ENCODE measurements at places on chromosomes 12 and 14.
A peak's percentile ranks its signal among the peaks of the same experiment; 100 is the strongest.

DNA sequence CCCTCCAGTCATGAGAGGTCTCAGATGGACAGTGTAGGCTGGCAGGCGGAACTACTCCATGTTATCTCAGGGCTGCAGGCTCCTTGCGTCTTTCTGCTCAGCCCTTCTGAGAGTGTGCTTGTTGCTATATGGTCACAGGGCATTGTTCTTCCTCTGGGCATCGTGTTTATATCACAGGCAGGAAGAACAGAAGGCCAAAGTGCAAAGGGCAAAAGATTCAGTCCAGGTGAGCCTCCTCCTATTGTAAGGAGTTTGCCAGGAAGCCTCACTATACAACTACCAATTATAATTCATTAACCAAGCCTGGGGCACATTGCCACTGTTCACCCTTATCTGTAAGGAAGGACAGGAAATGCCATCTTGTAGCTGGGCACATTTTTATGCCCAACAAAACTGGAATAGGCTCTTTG is 195.5 kb upstream of the KITLG start:
- DNase-seq: no peak

GRCh38 chr12:117165342-117165741 is 24.9 kb downstream of the FBXO21 start:
- no peak for DNase-seq

DNA sequence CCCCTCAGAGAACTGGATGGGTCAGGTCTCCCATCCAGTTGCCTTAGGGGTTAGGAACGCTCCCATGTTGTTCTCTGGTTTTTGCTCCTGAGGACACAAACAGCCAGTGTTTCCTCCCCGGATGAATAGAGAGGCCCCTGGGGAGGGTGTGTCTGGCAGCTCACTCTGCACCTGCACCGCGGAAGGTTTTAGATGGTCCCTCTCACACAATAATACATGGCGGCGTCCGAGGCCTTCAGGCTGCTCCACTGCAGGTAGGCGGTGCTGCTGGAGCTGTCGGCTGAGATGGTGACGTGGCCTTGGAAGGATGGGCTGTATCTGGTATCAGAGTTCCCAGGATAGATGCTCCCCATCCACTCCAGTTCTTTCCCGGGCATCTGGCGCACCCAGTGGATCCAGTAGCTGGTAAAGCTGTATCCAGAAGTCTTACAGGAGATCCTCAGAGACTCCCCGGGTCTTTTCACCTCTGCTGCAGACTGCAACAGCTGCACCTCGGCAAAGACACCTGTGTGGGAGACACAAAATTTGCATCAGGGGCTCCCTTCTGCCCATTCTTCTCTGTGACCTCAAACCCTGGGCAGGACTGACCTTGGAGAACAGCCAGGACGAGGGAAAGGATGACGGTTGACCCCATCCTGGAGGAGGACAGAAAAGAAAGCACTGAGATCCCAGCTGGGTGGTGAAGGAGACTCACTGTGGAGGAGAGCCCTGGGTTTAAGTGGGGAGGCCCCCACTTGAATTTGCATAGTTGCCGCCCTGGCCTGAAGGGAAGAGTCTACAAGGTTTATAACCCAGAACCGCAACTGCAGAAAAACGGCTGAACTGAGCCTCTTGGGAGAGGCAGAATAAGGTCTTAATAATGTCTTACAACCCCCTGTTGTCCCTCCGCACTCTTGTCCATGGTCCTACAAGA is 1324.8 kb downstream of the TMEM121 start:
- no peak for DNase-seq

DNA sequence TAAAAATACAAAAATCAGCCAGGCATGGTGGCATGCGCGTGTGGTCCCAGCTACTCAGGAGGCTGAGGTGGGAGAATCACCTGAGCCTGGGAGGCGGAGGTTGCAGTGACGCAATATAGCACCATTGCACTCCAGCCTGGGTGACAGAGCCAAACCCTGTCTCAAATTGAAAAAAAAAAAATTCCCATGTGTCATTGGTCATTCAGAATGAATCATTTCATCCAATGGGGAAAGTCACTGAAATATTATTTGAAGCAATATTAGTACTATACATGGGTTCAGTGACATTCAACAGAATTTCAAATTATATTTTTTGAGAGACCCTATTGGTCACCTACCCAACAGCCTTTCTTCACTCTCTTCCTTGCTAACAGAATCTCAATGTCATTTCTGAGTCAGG is 276.1 kb downstream of the ITPR2 start:
- no peak for DNase-seq

GRCh38 chr12:66217342-66217917 is 28.4 kb downstream of the IRAK3 start:
- DNase-seq: no peak

GRCh38 chr12:115079760-115080159 is 395.8 kb upstream of the TBX3 start:
- DNase-seq: no peak

- peak; percentile 92 for DNase-seq
Observed at GRCh38 chr12:47963340-47964040, at the start of gene TMEM106C. Gene TMEM106C, plus strand, starts transcription at chr12:47963596. Its CDS starts 641 bp downstream, at chr12:47964237.

DNA sequence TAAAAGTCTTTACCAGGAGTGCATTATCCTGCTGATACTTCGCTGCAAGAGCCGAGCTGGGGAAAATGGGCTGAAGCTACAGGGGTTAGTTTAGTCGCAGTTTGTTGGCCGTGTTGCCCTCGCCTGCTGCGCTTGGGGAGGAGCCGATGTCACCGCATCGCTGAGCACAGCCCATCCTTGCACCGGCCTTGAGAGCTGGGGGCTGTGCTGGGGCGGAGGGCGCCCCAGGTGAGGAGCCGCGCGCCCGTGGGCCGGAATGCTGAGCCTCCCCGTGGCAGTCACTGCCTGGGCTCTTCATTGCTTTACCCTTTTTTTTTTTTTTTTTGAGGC is 50.0 kb downstream of the ADGRD1 start:
- DNase-seq: no peak

DNA sequence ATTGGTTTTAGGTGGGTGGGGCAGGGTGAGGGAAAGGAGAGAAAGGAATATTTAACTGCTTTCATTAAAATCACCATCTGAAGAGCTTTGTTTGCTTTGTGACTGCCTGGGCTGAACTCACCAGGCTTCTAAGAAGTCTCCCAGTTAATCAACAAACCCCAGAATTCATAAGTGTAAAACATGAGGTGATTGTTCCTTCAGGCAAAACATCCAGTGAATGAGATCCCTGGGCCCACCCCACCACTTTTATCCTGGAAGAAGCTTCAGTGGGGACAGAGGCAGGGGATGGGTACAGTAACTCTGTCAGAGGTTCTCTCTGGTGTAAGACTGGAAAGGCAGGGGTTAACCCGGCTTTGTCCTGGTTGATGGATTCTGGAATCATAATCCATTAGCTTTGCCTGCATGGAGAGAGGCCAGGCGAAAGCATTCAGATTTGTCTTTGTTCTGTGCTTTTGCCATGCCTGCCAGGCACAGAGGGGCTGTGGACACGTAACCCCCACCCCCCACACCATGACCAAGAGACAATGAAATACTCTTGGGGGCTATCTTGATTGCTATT is 16.7 kb downstream of the PDE1B start:
- no peak for DNase-seq

- DNase-seq: no peak
Observed at GRCh38 chr12:28374556-28374955, 184.3 kb downstream of the CCDC91 start.

DNA sequence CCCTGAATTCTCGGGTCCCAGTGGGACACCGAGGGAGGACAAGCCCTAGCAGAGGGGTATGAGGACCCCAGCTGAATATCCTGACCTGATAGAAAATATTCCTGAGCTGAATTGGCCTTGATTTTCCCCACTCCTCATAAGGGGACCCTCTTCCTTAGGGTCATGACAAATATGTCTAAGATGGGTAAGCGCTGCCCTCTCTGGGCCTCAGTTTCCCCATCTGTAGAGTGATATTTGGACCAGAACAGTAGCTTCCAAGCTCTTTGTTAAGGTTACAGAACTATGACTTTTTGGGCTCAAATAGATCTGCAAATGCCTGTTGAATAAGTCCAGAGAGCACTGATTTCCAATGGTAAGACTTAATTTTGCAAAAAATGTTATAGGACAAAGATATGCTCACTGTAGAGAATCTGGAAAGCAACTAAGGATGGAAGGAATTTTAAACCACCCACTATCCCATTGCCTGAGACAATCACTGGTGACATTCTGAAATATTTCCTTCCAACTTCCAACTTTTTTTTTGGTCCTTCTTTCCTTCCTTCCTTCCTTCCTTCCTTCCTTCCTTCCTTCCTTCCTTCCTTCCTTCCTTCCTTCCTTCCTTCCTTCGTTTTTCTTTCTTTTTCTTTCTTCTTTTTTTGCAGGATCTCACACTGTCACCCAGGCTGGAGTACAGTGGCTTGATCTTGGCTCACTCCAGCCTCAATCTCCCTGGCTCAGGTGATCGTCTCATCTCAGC is 32.0 kb downstream of the MYL2 start:
- no peak for DNase-seq

- no peak for DNase-seq
Observed at GRCh38 chr12:1539135-1539534, 55.2 kb downstream of the FBXL14 start.

GRCh38 chr12:89211456-89211855 is 140.8 kb downstream of the DUSP6 start:
- no peak for DNase-seq

GRCh38 chr14:93895023-93895604 is 32.0 kb upstream of the FAM181A start:
- DNase-seq: no peak

GRCh38 chr12:81339071-81339470 is 261.2 kb downstream of the ACSS3 start:
- no peak for DNase-seq

DNA sequence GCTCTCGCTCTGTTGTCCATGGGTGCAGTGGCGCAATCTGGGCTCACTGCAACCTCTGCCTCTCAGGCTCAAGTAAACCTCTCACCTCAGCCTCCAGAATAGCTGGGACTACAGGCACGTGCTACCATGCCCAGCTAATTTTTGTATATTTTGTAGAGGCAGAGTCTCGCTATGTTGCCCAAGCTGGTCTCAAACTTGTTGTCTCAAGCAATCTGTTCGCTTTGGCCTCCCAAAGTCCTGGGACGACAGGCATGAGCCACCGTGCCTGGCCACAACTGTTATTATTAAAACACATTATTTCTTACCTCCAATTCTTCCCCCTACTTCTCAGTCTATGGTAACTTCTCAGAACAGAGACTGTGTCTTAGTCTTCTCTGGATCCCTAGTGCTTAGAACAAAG is 143.3 kb downstream of the DICER1 start:
- DNase-seq: no peak

GRCh38 chr14:47959740-47960139 is 284.3 kb upstream of the MDGA2 start:
- DNase-seq: no peak

DNA sequence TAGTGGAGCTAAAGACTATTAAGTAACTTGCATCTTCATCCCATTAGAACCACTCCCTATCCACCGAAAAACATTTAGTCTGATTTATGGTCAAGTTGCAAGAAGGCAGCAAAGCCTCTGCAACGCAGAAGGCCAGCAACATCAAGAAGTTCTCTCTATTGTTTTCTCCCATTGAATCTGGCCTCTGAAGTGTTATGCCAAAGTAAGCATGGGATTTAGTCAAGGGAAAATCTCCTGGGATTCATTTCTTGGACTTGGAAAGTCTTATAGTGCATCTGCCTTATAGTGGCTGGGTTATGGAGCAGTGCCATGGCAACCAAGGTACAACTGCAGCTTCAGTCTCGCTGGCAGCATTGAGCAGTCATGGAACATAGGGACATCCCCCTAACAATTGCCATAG is 87.7 kb upstream of the KRR1 start:
- no peak for DNase-seq

Measured in activated T-cell treated with anti-CD3 and anti-CD28 coated beads for 48 hours (primary cell).